MM.1S (cell line): ENCODE measurements at places on chromosomes 5 and 9.
A peak's percentile ranks its signal among the peaks of the same experiment; 100 is the strongest.

GRCh38 chr5:142391058-142391845 lies 66.4 kb upstream of the SPRY4 start:
- no peak for DNase-seq

GRCh38 chr5:54387031-54387430 lies 68.5 kb upstream of the HSPB3 start:
- no peak for DNase-seq

DNA sequence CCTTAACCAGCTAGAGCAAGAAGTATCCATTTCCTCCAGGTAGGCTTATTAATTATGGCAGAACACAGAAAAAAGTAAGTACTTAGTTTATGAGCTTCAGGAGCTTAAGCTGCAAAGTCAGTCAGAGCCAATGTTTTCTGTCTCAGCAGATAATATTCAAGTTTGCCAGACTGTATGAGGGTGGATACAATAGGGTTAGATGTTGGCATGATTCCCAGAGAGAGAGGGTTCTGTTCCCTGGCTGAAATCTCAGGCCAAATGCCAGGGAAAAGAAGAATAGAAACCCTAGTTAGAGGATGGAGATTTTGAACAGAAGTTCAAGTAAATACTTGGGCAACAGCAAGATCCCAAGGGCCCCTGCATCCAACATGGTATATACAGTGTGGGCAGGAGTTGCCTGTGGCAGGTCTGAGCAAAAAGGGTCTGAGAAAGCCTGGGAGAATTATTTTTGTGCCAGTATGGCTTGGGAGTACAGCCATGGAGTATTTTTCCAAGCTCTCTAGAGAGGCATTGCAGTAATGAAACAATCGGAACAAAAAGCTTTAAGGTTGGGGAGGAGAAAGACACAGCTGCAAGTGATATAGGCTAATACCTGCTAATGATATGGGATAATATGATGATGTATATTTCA lies 31.0 kb upstream of the ISOC1 start:
- DNase-seq = no peak

DNA sequence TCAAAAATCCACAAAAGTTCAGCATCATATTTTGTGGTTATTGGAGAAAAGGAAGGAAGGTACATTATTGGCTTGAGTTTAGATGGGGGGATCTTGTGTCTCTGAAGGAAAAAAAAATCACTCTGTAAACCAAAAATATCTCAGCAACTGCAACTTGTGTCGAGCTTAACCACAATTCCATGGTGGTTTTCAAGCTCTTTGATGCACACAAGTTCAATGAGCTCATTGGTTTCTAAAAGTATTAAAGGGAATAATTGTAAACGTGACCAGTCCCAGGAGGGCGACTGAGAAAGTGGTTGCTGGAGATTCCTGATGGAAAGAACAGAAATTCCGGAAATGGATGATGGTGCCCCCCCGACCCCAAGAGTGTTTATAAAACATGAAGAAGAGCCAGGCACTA lies 173.8 kb downstream of the PSAT1 start:
- no peak for DNase-seq

- no peak for DNase-seq
These were observed 15.1 kb downstream of the SLC27A4 start for GRCh38 chr9:128355451-128355850.

DNA sequence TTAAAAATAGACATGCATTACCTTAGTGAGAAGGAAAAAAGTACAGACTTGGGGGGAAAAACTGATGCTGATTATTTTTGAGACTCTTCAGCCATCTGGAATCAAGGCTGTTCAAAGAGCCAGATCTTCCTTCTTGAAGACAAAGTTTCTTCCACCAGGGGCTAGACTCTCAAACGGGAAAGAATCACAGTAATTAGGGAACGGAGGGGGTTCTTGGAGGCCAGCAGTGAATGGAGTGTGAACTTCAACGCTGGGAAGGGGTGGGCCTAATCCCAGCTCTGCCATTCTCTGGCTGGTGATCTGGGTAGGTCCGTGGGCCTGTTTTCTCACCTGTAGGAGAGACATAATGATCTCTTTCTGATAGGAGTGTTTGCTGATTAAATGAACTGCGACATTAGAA lies 21.1 kb upstream of the LHX2 start:
- no peak for DNase-seq

DNA sequence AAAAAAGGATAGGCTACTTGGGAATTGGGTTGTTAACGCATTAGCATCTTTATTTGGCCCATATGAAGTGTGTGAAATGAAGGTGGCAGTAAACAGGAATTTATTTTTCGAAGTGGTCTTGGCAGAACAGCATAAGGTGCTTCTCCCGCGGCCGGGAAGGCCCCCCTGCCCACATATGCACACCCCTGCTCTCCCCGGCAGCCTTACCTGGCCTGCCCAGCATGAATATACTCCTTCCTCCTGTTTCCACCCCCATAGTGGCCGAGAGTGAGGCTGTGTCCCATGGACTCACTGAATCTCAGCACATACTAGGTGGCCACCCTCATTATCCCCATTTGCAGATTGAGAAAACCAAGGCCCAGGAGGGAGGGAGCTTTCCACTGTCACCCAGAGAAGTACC lies 54.0 kb upstream of the OLFM1 start:
- no peak for DNase-seq

DNA sequence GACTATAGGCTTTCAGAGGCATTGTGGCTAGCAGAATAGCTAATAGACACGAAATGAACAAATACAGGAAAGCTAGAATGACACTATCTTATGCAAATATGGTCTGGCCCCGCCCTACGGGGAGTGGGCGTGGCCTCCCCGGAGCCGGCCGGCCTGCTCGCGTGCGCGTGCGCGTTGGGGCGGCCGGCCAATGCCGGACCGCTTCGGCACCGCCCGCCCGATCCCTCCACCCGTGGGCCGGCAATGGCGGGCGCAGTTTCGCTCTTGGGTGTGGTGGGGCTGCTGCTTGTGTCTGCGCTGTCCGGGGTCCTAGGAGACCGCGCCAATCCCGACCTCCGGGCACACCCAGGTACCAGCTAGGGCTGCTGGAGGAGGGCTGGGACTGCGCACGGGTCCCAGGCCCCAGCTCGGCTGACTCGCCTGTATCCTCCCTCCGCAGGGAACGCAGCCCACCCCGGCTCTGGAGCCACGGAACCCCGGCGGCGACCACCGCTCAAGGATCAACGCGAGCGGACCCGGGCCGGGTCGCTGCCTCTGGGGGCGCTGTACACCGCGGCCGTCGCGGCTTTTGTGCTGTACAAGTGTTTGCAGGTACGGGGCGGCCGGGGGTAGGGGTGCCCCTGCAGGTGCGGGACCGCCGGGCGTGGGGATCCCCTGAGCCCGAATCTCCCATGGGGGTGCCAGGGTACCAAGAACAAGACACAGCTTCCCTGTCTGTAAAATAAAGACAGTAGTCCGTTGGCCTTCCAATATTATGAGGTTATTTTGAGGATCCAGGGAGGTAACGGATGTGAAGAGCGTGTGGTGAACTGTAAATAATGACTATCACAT lies at the start of gene CCDC107:
CCDC107 (plus strand) TSS at position 156 of the 831 bp plus-strand sequence; CDS start at position 244, 88 bp downstream.
- peak; percentile 86 for DNase-seq

- no peak for DNase-seq
These were observed 477.1 kb downstream of the SPOCK1 start for GRCh38 chr5:137022043-137022442.

GRCh38 chr5:112514111-112514510 lies 95.0 kb upstream of the EPB41L4A start:
- DNase-seq = no peak

GRCh38 chr9:116569111-116569510 lies 118.0 kb upstream of the TRIM32 start:
- no peak for DNase-seq

DNA sequence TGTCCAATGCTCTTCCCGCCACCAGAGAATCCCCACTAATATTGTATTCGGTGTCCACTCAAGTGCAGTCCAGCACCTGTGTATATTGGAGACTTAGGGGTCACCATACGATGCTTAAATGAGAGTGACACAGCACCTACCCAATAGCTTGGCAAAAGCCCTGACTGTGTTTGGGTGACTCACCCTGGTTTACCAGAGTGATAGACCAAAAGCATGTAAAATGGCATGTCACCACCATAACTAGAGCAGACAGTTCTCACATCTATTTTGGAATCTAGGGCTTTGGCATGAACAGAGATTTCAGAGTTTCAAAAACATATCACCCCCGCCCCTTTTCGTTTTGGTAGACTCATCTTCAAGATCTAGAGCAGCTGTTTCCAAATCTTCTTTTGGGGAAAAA lies 217.3 kb upstream of the RASEF start:
- DNase-seq = no peak

- DNase-seq = peak; percentile 94
These were observed 65.3 kb upstream of the ADRB2 start for GRCh38 chr5:148760945-148761638.

- no peak for DNase-seq
These were observed 474 bp downstream of the HMGCR start for GRCh38 chr5:75337366-75338021.

GRCh38 chr9:107894572-107895261 lies 405.1 kb upstream of the KLF4 start:
- no peak for DNase-seq

GRCh38 chr5:168793841-168794837 lies 215.0 kb upstream of the PANK3 start:
- no peak for DNase-seq

GRCh38 chr5:113215401-113216060 lies 219.3 kb downstream of the TSSK1B start:
- no peak for DNase-seq

DNA sequence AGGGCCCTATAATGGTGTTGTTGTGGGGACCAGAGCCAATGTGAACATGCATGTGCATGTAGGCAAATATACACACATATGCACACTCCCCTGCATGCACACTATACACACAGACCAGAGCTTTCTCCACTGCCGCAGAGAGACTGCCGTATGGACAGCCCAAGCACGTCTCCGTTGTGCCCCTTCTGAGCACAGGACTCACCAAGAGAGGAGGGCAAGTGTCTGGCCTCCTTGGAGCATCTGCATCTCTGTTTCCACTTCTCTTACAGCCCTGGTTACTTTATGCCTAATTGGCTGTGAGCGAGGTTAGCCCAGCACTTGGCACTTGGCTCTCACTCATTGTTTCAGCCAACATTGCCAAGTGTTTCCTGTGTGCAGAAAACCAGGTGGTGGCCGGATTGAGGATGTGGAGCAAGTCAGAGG lies 30.4 kb downstream of the CSF2 start:
- DNase-seq = peak; percentile 67

DNA sequence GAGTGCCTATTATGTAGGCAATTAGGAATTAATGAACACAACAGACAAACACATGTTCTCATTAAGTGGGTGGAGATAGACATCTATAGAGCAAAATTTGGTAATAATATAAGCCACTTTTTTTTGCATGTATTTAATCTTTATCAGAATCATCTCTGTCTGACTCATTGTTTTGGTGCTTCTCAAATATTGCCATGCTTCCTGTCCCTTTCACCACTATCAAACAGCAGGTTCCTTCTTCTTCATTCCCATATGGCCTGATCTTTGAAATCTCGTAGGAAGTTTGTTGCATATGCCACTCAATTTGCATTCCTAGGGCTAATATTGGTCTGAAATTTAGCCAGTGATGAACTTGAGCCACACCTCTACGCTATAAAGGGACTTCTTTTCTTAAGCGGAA lies 128.9 kb upstream of the SPEF2 start:
- DNase-seq = no peak

DNA sequence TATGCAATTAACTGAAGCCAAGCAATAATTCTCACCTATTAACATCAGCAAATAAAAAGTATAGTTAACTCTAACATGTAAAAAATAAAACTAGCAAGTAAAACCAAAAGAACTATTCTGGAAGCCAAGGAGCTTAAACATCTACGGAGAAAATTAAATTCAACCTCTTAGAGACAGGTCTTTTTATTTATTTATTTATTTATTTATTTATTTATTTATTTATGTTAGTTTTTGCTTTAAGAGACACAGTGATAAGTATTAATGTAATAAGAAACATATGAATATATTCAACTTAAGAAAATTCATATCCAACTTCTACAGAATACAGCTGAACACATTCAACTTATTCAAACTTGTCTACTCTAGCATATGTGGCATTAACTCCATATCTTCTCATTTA lies 472.1 kb upstream of the IZUMO3 start:
- no peak for DNase-seq

GRCh38 chr5:89769975-89770374 lies 639.6 kb downstream of the CETN3 start:
- no peak for DNase-seq

- no peak for DNase-seq
These were observed 59.6 kb downstream of the ACTBL2 start for GRCh38 chr5:57422993-57423392.

- no peak for DNase-seq
These were observed 217.3 kb downstream of the ARL15 start for GRCh38 chr5:54093081-54093492.

DNA sequence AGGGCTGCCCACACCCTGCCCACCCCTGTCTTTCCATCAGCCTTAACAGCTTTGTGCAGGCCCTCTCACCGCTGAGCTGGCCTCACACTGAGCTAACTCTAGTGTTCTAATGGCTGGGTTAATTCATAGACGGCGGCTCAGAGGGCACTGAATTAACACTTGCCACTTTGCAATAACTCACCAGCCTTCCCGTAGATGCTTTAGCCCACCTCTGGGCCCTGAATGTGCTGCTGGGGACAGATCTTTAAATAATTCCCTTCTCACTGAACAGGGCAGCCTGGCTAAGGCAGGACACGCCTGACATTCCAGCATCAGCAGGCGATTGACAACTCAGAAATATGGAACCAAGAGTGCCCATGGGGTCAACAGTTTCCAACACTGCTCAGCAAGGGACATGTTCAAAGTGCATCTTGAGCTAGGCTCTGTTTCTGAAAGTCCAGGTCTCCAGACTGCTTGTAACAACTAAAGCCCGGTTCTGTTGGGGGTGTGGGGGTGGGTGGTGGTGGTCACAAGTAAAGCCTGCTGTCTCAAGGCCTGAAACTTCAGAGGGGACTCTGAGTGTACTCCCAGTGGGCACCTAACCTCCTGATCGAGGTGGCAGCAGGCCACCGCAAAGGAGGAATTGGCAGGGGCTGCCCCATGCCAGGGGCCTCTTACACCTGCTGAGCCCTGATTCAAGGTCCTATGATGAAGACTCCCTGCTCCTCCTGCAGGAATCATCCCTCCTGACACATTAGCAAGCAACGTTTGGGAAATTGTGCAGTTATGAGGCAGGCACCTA lies 248.3 kb downstream of the FSTL4 start:
- DNase-seq = no peak

GRCh38 chr5:68441309-68442073 lies 225.9 kb downstream of the PIK3R1 start:
- no peak for DNase-seq

- DNase-seq = no peak
These were observed 7.1 kb downstream of the FLT4 start for GRCh38 chr5:180642181-180642775.
